ENCODE measurements at places on chromosomes 7 and 10.

GRCh38 chr10:67665491-67665890 lies 30.5 kb downstream of the CTNNA3 start:
- no peak for DNase-seq

GRCh38 chr7:150685219-150686029 lies at the start of gene GIMAP2:
GIMAP2 (plus strand) TSS chr7:150685706; CDS start chr7:150687060, 1,354 bp downstream.
- no peak for DNase-seq

- DNase-seq = no peak
These were observed 145.8 kb downstream of the FRMD4A start for GRCh38 chr10:14184841-14185315.

- no peak for DNase-seq
These were observed 29.8 kb downstream of the MTURN start for GRCh38 chr7:30164567-30164966.

GRCh38 chr7:37815671-37816371 lies 32.6 kb upstream of the NME8 start:
- DNase-seq = no peak
